Iris pigment epithelial cell (primary cell): ENCODE measurements at places on chromosomes 4 and X.

DNA sequence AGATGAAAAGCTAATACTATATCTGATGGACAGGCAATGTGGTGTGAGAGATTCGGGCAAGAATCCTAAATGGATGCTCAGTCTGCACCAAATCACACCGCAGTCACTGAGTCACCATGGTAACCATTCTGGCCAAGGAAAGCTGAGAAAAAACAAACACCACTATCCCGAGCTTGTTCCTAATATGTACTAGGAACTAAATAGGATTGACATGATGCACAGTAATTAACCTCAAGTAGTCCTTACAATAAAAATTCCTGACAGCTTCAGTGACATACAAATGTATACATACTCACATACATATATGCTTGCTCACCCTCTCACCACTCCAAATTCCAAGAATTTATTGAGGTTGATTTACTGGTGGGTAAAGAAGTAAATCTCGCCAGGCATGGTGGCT, 1.1 kb upstream of the RAB40A start:
- DNase-seq: no peak

DNA sequence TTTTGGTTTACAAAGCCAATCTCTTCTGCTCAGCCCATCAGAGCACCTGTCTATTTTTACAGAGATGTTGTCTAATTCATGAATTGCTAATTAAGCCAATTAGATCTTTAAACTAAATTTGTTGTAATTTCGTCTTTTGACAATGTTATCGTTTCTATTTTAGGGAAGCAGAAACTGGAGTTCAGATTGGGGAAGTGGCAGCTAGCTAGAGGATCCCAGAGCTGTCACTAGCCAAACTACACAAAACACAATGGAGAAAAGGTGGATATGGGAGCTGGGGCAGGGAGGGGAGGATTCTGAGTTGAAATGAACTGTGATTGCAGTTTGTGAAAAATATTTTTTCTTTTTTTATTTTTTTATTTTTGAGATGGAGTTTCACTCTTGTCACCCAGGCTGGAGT, 35.8 kb downstream of the CASP3 start:
- no peak for DNase-seq

DNA sequence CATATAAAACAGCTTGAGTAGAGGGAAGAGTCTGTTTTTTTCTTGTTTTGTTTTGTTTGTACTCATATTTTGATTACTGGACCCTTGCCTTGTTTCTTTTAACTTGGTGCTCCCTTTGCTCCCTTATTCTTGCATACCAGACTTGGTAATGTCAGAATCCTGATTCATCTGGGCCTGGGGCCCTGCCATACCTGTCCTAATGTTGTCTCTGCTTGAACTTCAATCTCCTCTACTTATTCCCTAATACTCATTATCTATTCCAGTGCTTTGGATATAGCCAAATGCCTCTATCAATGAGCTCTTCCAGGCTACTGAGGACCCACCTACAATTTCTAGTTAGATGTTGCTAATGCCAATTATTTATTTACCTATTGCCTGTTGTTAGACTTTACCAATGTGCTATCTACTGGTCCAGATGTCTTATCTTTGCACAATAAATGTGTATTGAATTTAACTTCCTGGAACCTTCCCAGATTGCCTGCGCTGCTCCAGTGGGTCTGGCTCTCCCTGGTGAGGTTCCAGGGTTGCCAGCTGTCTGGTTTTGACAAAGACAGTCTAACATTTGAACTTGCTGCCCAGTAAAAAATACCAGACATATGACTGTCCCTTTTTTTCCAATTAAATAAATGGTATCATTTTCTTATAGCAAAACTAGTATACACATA, 64.4 kb upstream of the ACSL4 start:
- DNase-seq: no peak

DNA sequence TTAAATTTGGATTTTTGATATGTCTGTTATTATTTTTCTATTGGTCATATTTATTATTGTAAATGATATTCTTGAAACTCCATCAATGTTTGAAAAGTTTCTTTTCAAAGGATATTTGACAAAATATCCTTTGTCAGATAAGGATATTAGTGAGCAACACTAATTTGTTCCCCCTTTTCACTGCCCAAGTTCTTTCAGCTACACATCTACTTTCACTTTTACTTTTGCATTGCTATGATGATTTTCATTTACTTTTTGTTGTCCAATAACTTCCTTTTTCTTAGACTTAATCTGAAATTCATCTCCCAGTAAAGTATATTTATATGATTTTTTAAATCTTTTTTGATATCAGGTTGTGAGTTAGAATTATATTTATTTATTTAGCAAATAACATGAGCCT, 542.3 kb upstream of the ADGRL3 start:
- peak; percentile 17 for DNase-seq

DNA sequence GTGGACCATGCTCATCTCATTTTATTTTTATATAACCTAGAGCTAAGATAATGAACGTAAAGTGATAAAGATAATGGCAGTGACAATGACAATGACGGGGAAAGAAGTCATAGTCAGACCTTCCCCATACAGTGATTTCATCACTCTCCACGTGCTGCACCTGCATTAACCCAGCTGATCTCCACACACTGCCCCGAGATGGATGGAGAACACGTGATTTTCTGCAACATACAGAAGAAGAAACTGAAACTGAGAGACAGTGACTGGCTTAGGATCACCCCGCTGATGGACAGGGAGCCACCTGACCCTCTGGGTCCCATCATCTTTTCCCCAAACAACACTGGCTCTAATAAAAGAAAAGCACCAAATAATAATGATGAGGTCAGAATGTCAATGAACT, 22.0 kb downstream of the EVC2 start:
- no peak for DNase-seq

DNA sequence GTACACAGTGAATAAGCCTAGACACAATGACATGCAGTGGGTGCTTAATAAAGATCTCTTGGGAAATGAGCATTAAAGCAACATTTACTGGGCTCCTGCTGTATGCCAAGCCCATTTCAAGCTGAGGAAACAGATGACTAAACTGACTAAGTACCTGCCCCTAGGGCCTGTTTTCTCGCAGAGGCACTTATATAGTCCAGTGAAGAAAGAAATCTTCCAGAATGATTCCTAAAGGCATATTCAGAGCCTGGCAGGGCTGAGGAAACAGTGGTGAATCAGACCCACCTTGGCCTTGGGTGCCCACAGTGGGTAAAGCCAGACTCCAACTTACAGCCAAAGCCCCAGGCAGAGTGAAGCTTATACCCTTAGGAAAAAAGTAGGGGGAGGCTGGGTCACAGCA, 22.0 kb upstream of the S100P start:
- DNase-seq: no peak

- peak; percentile 8 for DNase-seq
Measured at GRCh38 chrX:130625386-130625785, 223.6 kb downstream of the RBMX2 start.

DNA sequence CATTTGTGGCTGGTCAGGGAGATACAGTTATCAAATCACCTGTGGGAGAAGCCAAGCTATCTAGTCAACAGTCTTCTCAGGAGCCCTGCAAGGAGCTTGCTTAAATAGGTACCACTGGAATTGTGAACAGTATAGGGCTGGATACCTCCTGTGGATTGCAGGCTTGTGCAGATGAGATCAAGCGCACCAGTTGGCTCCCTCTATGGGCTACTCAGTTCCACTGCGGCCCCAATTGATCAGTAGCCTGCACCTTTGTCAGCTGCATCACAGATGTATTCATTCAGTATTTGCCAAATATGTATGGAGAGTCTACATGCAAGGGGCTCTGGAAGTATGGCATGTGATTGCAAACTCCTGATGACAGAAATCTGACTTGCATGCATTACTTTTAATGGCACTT, 28.6 kb downstream of the TEX13A start:
- peak; percentile 36 for DNase-seq

GRCh38 chrX:11329021-11329420, 35.8 kb downstream of the AMELX start:
- peak; percentile 34 for DNase-seq

DNA sequence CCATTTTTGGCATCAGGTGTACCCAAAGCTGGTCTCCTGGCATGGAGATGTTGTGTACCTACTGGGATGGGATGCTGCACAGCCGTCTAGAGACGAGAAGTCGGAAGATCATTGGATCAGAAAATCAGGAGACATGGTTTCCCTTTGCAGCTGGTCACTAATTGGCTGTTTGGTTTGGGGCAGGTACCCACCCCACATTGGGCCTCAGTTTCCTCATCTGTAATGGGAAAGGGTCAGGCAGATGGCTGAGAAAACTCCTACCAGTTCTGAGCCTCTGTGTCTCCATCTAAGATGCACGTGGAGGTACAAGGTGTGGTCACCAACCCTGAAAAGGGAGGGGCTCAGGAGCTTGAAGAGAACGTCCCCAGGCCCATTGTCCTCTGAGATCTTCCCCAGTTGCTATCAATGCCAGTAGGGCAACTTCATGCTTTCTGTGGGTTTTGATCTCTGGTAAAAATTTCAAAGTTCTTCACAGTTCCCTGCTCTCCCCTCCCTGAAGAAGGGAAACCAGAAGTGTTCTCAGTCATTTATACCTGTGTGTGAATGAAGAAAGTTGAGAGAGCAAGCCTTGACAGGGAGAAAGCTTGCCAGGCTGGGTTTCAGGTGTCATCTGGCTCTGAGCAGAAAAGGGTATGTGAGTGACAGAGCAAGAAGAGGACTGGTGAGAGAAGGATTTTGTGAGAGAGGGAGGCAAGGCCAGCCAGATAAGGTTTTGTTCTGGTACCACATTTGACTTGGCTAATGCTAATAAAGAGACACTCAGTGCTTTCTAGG, 15.1 kb downstream of the TSC22D3 start:
- DNase-seq: no peak

- DNase-seq: no peak
Measured at GRCh38 chr4:8916351-8916885, 44.8 kb upstream of the HMX1 start.

DNA sequence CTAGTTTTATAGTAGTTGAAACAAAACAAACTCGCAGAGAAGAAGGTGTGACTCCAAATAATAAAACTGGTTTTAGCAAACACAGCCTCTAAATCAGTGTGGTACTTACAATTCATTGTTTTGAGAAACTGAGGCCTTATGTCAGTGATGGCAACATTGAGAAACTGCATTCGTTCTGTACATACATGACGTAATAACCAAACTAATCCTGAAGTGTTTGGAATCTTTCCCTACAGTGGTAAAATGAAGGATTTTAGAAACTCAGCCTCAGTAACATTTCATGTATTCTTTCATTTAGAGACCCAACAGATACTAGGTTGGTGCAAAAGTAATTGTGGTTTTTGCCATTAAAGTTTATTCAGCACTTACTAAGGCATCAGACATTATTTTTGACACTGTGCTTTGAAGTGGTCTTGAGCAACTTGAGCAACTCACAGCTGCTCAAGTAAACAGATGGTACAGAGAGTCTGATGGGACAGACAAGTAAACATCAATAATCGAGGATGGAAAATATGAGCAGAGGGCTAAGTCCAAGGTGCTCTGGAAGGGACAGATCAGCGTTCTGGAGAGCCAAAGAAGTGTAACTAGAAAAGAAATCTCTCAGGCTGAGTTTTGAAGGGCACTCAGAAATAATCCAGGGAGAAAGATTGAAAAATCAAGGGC, 390.8 kb upstream of the BOD1L1 start:
- DNase-seq: peak; percentile 41

DNA sequence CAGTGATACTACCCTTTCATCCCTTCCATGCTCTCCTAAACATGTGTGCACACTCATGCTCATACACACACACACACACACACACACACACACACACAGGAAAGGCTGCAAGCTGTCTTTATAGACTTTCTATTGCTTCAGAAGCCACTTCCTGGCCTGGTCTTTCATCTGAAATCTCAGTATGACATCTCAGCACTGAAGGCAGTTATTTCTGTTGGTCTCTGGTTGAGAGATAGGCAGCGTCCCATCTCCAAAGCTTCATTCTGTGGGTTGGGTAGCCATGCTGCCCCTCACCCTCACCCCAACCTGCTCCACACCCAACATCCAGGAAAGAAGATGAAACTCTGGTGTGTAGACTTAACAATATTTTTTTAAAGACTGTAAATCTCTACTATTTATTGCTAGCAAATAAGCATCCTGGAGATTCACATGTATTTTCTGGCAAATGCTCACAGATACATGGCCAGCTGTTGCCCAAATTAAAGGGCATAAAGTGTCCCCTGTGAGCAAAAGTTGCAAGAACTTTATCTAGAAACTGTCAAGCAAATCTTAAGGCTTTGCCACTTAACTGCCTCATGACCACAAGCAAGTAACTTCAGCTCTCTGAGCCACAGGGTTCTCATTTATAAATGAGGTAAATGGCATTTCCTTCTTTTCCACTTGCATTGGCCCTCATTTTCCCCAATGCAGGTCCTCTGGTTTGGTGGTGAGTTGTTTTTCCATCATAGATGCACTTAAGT, 189.8 kb upstream of the AFF2 start:
- DNase-seq: no peak

GRCh38 chr4:79575709-79576428, 167.8 kb upstream of the GK2 start:
- no peak for DNase-seq

GRCh38 chr4:130329036-130329435, 1233.1 kb downstream of the C4orf33 start:
- no peak for DNase-seq

DNA sequence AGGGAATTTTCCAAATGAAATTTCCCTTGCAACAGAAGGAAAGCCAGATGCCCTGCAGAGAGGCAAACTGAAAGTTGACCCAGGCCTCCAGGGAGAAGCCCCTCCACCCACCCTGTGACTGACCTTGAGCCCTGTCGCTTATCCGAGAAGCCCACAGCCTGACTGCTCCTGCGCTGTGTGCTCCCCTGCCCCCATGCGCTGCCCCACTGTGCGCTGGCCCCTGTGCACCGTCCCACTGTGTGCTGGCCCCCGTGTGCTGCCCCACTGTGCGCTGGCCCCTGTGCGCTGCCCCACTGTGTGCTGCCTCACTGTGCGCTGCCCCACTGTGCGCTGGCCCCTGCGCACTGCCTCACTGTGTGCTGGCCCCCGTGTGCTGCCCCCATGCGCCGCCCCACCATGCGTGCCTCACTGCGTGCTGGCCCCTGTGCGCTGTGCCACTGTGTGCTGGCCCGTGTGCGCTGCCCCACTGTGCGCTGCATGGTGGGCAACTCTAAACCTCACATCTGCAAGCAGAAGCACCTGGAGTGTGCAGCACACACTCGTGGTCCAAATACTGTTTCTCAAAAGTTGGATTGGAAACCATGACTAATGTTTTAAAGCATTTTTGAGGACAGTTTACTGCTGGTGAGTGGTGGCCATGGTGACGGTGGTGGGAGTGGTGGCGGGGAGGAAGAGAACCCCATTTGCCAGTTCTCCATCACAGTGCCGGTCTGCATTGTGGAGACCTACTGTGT, 8.3 kb upstream of the GRPEL1 start:
- no peak for DNase-seq

GRCh38 chrX:16743604-16744325, 24.4 kb downstream of the SYAP1 start:
- DNase-seq: peak; percentile 86
